D721Med (cell line): ENCODE measurements at places on chromosomes 16 and 17.

GRCh38 chr17:29760279-29761039, 137.7 kb upstream of the CORO6 start:
- no peak for DNase-seq

- no peak for DNase-seq
These were observed 7.3 kb upstream of the SSTR2 start for GRCh38 chr17:73157521-73157890.

- no peak for DNase-seq
These were observed 11.6 kb downstream of the ZFPM1 start for GRCh38 chr16:88464447-88465318.

DNA sequence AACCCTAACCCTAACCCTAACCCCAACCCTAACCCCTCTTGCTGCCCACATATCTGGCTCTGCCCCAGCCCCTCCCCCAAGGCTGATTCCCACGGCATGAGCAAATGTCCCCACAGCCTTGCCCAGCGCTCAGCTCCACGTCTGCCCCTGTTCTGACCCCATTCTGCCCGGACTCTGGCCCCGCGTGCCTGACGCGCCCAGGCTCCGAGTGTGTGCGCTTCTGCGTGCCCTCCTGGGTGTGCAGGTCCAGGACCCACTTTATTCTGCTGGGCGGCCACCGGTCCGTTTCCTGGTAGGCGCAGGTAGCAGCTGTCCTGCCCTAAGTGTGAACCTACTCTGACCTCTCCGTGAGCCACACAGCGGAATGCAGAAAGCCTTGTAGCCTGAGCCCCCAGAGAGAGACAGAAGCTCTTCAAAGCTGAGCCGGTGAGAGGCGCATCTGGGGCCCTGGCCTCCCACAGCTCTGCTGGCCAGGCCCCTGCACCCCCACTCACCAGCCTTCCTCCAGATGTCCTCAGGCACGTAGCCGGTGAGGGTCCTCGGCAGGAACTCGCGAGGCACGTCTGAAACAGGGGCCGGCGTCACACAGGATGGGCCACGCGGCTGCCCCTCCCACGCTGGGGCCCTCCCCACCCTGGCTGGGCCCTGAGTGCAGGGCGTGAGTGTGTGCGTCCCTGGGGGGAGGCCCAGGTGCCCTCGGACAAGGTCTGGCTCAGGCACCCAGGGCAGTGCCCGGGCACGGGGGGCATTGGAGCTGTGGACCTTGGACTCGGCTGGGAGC, 14.0 kb upstream of the PABPN1L start:
- DNase-seq: no peak

GRCh38 chr16:14202697-14203096, 131.6 kb downstream of the MRTFB start:
- DNase-seq: no peak

GRCh38 chr17:78315355-78316114, 44.3 kb downstream of the SOCS3 start:
- no peak for DNase-seq

DNA sequence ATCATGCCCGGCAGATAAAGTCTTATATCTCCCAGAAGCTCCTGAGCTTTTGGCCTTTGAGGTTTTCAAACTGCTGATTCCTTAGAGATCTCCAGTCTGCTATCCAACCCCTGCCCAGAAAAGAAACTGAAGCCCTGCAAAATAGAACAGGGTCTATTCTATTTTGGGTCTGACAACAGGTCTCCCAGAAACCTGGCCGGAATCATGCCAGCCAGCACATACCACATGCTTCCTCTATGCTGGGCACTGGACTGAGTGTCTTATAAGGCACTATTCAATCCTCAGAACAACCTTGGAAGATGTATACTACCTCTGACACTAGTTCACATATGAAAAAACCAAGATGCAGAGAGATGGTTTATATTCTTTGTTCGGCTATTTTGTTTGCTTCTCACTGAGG, 21.3 kb upstream of the GFOD2 start:
- DNase-seq: no peak
